ENCODE measurements at places on chromosomes 4 and X.

- no peak for DNase-seq
These were observed 12.0 kb downstream of the BST1 start for GRCh38 chr4:15714646-15715435.

GRCh38 chr4:28373601-28374000 lies 1513.0 kb downstream of the STIM2 start:
- DNase-seq = no peak

- DNase-seq = no peak
These were observed 82.6 kb downstream of the USP9X start for GRCh38 chrX:41167888-41168287.

DNA sequence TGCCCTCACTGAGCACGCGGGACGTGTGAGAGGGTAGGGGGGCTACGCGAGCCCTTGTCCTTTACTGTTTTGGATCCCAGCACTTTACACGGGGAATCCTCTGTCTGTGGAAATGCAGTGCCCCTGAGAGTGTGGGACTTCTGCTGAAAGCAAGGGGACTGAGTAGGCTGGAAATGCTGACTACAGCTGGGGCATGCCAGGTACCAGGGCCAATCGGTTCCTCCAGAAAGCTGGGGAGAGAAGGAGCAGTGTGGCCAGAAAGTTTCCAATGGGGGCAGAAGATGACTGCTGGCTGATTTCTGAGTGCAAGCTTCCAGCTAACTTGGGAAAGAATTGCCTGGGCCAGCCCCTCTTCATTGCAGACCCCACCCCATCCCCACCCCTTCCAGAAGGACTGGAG lies 1.5 kb downstream of the NHSL2 start:
- no peak for DNase-seq

GRCh38 chr4:129355516-129355915 lies 259.6 kb downstream of the C4orf33 start:
- DNase-seq = no peak

- DNase-seq = no peak
These were observed 229.2 kb upstream of the INTU start for GRCh38 chr4:127403471-127404084.

GRCh38 chr4:26717332-26717731 lies 133.4 kb downstream of the TBC1D19 start:
- DNase-seq = no peak

DNA sequence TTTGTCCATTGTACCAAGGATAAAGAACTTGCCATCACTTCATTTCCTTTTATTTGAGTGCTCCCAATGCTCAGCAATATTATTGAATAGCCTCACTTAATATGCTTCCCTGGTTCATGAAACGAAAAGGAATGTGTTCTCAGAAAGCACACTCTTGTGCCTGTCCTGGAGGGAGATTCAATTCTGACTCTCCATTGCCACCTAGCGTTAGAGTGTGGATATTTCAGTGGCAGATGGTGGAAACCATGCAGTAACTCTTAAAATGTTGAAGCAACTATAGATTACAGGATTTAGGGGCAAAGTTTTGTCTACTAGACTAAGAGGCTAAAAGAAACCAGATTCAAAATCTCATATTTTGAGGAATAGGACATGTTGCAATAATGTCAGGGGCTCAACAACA lies 36.0 kb downstream of the GAB3 start:
- no peak for DNase-seq

DNA sequence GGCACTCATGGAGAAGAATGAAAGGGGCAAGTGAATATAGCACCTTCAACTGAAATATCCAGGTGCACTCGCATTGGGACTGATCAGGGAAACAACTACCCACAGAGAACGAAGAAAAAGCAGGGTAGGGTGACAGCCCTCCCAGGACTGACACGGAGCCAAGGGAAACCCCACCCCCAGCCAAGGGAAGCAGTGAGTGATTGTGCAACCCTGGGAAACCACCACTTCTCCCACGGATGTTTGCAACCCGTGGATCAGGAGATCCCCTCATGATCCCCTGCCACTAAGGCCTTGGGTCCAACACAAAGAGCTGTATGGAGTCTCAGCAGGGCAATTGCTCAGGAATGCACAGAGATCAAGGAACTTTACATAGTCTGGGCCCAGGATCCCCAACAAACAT lies 158.5 kb upstream of the HCCS start:
- DNase-seq = no peak

DNA sequence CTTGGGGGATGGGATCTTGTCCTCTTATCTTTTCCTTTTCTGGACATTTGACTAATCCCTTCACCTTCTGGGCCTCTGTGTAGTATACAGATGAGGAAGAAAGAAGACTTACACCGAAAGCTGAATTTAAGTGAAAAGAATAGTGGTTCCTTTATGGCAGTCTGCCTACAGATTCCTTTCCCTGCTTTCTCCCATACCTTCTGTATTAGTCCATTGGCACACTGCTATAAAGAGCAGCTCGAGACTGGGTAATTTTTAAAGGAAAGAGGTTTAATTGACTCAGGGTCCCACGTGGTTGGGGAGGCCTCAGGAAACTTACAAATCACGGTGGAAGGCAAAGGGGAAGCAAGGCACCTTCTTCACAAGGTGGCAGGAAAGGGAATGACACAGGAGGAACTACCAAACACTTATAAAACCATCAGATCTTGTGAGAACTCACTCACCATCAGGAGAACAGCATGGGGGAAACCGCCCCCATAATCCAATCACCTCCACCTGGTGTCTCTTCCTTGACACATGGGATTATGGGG lies 34.0 kb upstream of the CD38 start:
- DNase-seq = no peak

- no peak for DNase-seq
These were observed 187.4 kb upstream of the TEX13C start for GRCh38 chrX:125132274-125132673.

DNA sequence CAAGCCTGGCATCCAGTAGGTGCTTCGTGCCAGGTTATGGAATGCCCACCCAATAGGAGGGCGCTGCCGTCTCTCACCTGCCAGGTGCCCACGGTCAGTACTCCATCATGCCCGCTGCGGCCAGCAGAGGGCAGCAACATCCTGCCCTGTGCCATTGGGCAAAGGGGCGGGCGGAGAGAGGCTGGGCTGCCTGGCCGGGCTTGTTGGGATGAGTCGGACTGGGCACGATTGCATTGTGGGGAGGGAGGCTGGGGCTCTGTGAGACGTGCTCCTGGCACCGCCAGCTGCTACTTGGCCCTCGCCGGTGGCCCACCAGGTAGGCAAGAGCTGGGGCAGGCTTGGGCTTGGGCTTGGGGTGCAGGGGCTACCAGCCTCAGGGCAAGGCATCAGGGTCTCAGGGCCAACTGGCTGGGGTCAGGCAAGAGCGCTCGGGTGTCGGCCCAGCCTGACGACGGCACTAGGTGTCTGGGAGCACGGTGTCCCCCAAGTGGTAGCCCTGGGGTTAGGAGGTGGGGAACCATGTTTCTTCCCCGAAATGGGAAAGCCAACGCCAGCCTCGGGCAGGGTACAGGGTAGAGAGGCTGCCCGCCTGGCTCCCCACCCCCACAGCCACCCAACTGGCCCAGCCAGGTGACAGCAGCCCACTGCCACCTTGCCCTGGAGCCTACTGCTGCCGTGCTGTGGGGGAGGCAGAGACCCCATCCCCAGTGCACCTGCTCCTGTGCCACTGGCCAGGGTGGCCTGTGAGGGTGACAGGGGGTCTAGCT lies at the start of gene PLXNB3:
TSS of gene PLXNB3 (plus strand) at position 261 of the 767 bp plus-strand sequence. CDS start 1,287 bp downstream, outside the sequence.
- peak; percentile 29 for DNase-seq

DNA sequence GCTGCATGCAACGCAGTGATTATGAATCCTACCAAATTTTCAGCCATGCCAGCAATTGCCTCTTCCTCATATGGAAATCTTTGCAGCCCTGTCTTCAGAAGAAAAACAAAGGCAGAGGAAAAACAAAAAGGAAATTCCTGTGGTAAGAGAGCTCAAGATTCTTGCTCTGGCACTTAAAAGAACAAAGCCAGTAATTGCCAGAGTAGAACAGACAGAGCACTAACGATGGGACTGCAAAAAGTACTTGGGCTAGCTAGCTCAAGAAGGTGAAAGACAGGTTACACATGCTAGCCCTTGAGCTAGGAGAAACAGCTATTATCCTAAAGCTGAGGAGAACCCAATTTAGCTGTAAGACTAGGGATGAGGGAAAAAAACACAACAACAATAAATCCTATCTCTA lies 582.3 kb downstream of the KCNIP4 start:
- DNase-seq = no peak

- DNase-seq = no peak
These were observed 135.5 kb downstream of the AMMECR1 start for GRCh38 chrX:110182362-110182761.

GRCh38 chr4:84878546-84878945 lies 87.9 kb downstream of the WDFY3 start:
- DNase-seq = no peak

GRCh38 chr4:94507708-94508107 lies 56.0 kb downstream of the PDLIM5 start:
- DNase-seq = no peak

GRCh38 chr4:185713731-185714130 lies 98.3 kb downstream of the SORBS2 start:
- no peak for DNase-seq

DNA sequence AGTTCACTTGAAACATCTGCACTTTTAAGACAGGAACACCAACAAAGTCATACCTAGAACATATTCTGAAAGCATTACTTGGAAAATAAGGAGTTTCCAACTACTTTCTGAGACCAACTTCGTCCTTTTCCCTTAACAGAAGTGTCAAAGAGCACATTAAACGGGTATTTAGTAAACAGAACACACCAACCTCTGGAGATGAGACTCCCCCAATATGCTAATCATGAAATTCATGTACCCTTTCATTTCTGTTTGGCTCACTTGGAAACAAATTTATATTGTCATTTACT lies 69.2 kb downstream of the NOCT start:
- no peak for DNase-seq

- DNase-seq = no peak
These were observed 831.1 kb upstream of the PABPC4L start for GRCh38 chr4:135032670-135033069.

- DNase-seq = no peak
These were observed 708.1 kb downstream of the GLUD2 start for GRCh38 chrX:121755541-121755940.

GRCh38 chr4:163378661-163379060 lies 35.0 kb downstream of the NPY5R start:
- no peak for DNase-seq

GRCh38 chr4:7475207-7475606 lies 40.5 kb upstream of the PSAPL1 start:
- no peak for DNase-seq

- DNase-seq = no peak
These were observed 189.2 kb downstream of the SHROOM3 start for GRCh38 chr4:76624241-76624681.

DNA sequence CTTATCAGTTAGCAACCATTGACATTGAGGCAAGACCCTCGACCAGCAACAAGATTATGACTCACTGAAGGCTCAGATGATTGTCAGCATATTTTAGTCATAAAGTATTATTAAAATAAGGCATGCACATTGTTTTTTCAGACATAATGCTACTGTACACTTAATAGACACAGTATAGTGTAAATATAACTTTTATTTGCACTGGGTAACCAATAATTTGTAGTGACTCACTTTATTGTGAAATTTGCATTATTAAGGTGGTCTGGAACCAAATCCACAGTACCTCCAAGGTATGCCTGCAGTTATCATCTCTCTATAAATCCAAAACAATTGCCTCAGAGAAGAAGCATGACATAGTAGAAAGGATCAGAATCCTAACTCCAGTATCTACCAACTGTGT lies 330.1 kb upstream of the SMIM31 start:
- no peak for DNase-seq

Data from stimulated activated CD8-positive, alpha-beta memory T cell treated with anti-CD3 and anti-CD28 coated beads, Interleukin-4, amount 100 ng/mL, for 1 hour (primary cell).